ENCODE measurements at places on chromosomes 3 and 15.

- DNase-seq = no peak
Measured at GRCh38 chr15:59159210-59159609, 47.4 kb upstream of the LDHAL6B start.

GRCh38 chr3:95721938-95722337 is 1092.5 kb upstream of the EPHA6 start:
- DNase-seq = no peak

DNA sequence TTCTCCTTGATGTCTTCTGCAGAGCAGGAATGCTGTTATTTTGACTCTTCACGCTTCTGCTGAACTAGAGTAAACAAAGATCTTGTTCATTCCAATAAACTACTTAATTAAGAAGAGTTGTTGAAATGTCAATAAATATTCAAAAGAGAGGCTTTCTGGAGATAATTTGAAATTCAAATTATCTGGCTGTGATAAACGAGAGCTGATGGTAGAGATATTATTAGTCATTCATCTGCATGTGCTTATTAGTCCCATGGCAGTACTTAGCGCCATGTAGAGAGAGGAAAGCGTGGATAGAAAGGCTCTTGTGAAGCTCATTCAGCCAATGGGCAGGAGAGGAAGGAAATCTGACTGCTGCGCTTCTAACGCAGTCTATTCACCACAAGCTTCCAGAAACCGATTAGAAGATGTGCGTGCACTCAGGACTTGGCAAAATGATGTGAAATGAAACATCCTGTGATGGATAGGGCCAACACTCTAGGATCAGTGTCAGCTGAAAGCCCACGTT is 251.1 kb downstream of the GABRB3 start:
- no peak for DNase-seq

- DNase-seq = no peak
Measured at GRCh38 chr3:30006111-30006510, 600.3 kb upstream of the TGFBR2 start.

- no peak for DNase-seq
Measured at GRCh38 chr3:29137601-29138000, 143.3 kb upstream of the RBMS3 start.

GRCh38 chr15:34188711-34189110 is 21.2 kb downstream of the KATNBL1 start:
- no peak for DNase-seq

GRCh38 chr3:26460985-26461384 is 161.6 kb upstream of the LRRC3B start:
- no peak for DNase-seq

GRCh38 chr3:127753898-127754410 is 68.4 kb downstream of the MGLL start:
- no peak for DNase-seq

DNA sequence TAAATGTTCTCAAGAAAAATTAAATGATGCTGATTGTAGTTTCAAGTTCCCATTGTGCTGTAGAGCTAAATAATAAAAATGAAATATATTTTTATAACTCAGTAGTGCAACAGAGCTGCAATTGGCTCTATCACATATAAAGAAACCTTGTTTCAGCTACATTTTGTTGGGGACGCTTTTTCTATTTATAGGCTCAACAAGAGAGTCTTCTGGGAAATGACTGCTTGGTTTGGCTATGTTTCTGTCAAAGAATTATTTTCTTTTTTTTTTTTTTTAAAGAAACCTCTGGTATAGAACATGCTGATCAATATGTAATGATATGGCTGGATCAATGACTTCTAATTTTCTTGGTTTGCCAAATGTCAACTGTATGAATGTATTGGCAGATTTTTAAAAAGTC is 76.5 kb downstream of the OTOL1 start:
- DNase-seq = no peak
